ENCODE measurements at places on chromosomes 2 and 18.

- DNase-seq, result no peak
Measured at GRCh38 chr2:207332480-207333212, 166.9 kb upstream of the KLF7 start.

DNA sequence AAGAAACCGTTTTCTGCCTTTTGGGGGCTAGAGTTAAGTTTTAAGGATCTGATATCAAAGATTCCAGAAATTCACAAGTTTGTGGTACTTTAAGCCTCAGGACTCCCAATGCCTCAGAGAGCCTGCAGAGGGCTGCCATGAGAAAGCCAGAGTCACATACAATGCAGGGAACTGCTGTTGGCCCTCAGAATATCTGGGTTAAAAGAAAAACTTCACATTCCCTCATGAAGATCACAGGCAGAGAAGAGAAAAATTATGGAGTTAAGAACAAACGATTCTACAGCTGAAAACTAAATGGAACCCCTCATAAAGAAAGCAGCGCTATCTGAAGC is 39.5 kb downstream of the HDAC4 start:
- DNase-seq, result no peak

DNA sequence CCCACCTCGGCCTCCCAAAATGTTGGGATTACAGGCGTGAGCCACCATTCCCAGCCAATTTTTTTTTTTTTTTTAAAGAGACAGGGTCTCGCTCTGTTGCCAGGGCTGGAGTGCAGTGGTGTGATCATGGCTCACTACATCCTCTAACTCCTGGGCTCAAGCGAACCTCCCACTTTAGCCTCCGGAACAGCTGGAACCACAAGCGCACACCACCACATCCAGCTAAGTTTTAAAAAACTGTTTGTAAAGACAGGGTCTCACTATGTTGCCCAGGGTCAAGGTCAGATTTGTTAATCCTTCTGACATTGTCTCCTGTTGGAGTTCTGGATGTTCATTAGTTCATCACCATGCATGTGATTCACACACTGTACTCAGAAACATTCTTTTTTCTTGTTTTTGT is 149.9 kb downstream of the TGIF1 start:
- DNase-seq, result no peak

- DNase-seq, result peak; percentile 45
Measured at GRCh38 chr2:170396799-170397459, 219.0 kb downstream of the MYO3B start.

DNA sequence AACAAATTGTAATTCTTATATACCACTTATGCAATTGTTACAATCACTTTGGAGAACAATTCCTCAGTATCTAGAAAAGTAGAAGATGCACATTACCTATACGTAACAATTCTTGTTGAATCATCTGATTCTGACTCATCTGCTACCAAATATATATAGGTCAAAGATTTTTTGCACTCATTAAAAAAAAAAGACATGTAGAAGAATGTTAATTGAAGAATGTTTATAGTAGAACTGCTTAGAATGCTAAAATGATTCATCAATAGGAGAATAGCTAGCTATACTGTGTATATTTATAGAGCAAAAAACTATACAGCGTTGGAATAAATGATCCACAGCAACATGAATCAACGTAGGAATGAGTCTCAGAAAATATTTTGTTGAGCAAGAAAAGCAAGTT is 29.5 kb upstream of the STAT1 start:
- no peak for DNase-seq

- DNase-seq, result no peak
Measured at GRCh38 chr18:6929370-6930102, 188.1 kb downstream of the LAMA1 start.

GRCh38 chr2:223602972-223603371 is 811 bp upstream of the SCG2 start:
- no peak for DNase-seq

GRCh38 chr2:7694076-7694985 is 777.1 kb downstream of the RNF144A start:
- DNase-seq, result no peak

DNA sequence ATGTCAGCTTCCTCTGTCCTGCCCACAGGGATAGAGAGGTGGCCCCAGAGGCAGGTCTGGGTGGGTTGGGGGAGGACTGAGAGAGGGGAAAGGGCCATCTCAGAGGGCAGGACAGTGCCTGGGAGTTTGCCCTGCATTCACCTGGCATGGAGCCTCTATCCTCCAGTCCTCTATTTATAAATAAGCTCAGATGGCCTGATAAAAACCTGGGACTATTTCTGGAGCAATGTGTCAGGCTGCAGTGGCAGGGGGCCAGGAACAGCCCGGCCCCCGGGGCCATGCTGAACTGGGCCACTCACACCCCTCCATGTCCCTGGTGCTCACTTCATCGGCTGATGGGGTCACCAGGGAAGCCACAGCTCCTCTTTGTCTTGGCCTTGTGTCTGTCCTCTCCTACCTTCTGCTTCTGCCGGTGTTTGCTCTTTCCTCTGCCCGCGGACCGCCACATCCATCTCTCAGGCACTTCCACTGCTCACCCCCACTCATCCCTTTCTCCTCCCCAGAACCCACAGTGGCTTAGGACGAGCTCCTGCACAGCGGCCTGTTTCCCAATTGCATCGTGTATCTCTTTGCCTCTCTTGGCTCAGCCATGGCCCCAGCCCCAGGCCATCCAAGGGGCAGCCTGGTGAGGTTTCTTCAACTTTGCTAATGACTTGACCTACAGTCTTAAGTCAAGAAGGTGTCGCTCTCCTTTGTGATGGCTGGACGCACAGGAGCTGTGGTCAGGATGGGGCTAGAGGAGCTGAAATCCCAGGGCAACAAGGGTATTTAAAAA is 38.8 kb downstream of the SCTR start:
- DNase-seq, result no peak

DNA sequence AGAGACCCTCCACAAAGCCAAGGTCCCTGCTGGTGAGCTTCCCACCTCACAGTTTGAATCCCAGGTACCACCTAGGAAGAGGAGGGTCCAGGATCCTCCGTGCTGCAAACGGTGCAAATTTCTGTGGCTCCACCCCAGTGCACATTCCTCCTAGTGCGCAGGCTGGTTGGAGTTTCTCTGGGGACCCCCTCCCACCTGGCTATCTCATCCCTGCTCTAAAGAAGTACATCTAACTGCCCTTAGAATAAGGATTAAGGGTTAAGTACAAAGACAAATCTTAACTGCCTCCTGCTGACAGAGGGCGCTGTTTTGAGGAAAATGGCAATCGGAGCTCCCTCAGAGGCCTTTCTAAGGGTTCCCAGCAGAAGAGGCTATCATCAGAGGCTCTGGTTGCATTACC is 109.6 kb upstream of the FSIP2 start:
- DNase-seq, result no peak

GRCh38 chr2:34030273-34030672 is 431.2 kb upstream of the FAM98A start:
- no peak for DNase-seq

DNA sequence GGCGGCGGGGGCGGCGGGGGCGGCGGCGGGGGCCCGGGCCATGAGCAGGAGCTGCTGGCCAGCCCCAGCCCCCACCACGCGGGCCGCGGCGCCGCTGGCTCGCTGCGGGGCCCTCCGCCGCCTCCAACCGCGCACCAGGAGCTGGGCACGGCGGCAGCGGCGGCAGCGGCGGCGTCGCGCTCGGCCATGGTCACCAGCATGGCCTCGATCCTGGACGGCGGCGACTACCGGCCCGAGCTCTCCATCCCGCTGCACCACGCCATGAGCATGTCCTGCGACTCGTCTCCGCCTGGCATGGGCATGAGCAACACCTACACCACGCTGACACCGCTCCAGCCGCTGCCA is 644 bp downstream of the ONECUT2 start:
- no peak for DNase-seq
